Muscle of leg (tissue), 16 donors: ENCODE measurements at places on chromosomes 5 and 9. TPM values are rescaled to one million over a fixed set of nuclear protein-coding genes. Genes with fewer than 3 reads are reported as not detected.

DNA sequence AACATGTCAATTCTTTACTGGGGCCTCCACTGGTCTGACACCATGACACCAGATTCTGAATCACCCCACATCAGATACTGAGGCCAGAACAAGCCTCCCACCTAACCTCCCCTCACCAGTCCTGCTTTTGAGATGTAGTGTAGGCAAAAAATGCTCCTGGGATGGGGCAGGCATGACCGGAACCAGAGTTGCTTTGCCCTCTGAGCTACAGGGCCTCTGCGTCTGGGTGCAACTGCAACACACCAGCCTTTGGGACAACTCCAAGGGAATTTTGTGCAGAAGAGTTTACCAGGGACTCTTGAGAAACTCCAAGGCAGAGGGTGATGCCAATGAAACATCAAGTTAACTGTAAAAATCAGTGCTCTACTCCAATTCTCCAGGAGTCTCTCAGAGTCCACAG lies 79.4 kb downstream of the SIL1 start:
- DNase-seq: no peak

DNA sequence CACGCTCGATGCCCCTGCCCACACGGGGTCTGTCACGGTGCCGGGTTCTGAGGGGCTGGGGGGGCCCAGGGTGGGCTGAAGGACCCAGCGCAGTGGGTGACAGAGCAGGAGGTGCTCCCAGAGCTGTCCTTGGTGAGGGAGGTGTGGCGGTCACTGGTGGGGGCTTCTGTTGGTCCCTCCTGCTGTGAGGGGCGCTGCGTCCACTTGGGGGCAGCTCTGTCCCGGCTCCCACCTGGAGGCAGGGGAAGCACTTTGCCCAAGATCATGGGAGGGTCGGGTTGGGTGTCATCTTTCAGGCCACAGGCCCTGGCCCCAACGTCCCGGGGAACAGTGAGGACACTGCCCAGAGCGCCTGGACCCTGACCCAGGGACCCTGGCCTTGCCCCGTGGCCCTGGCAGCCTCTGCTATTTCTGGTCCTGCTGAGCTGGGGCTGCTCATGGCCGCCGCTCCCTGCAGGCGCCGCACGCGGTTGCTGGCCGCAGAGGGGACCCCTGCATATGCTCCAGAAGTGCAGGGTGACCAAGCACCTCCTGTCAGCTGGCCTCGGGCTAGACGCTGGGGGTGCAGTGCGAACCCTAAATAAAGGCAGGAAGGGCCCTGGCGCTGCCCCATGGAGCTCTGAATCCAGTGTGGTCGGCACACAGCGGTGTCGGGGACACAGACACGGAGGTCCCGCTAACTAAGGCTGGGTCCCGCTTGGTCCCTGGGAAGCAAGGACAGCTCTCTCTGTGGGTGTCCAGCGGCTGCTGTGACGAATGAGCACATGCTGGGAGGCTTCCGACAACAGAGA lies 11.6 kb upstream of the RNU6ATAC start:
- DNase-seq: no peak

DNA sequence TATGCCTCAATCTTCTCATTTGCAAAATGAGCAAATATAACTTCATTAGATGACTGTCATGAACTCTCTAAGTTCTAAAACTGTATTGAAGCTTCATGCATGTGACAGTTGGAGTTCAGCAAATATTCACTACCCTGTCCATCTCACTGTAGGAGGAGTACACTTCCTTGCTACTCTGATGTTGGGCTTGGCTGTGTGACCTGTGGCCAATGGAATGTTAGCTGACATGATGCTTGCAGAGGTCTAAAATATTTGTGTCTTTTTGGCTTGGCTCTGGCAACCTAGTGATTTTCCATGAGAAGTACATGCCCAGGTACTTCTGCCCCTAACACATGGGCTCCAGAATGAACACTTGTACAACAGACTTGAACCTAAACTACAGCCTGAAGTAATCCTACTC lies 203.1 kb upstream of the ANKH start:
- DNase-seq: no peak

- DNase-seq: no peak
These were observed 462.5 kb downstream of the SPOCK1 start for GRCh38 chr5:137036640-137037039.

DNA sequence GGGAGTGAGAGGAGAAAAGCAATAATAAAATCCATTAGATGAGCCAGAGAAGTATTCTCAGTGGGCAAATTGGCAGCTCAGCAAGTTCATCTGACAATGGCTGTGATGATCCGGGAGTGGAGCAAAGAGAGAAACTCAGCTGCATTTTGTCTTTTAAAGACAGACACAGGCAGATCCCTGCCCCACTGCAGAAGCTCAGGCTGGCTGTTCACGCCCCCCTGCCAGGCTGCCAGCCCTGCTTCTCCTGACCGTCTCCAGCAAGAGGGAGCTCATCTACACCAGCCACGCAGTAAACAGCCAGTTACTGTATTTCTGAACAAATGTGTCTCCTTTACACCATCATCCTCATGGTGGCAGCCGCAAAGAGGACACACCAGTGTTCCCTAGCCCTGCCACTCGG lies 114.3 kb upstream of the SARDH start:
- peak; percentile 50 for DNase-seq

- DNase-seq: peak; percentile 43
These were observed 86.7 kb downstream of the PSD2 start for GRCh38 chr5:139882316-139882715.

- no peak for DNase-seq
These were observed 14.1 kb downstream of the SEMA4D start for GRCh38 chr9:89483592-89484474.

- no peak for DNase-seq
These were observed 40.3 kb upstream of the SARDH start for GRCh38 chr9:133778336-133779013.

DNA sequence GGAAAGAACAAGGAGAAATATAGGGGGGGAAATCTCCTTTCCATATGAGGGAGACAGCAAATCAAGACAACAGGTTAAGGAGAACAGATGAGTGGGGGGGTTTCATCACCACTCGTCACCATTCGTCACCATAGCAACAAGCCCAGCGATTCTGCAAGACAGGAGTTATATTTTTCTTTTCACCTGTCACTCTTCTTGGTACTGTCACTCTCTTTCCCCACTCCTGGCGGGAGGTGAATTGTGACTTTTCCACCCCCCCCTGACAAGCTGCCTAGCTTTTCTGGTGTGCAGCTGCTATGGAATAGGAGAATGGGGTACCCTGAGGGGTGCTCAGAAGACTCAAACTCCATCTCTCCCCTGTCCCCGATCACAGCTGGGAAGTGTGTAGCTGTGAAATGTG lies 239.9 kb downstream of the FAM114A2 start:
- DNase-seq: no peak

GRCh38 chr5:127063257-127063913 lies 9.9 kb downstream of the C5orf63 start:
- no peak for DNase-seq

DNA sequence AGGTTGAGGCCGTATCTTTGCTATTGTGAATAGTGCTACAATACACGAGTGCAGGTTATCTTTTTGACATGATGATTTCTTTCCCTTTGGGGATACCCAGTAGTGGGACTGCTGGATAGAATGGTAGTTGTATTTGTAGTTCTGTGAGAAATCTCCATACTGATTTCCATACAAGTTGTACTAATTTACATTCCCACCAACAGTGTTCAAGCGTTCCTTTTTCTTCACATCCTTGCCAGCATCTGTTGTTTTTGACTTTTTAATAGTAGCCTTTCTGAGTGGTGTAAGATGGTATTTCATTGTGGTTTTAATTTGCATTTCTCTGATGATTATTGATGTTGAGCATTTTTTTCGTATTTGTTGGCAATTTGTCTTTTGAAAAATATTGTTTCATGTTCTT lies 41.4 kb downstream of the CNOT6 start:
- no peak for DNase-seq

DNA sequence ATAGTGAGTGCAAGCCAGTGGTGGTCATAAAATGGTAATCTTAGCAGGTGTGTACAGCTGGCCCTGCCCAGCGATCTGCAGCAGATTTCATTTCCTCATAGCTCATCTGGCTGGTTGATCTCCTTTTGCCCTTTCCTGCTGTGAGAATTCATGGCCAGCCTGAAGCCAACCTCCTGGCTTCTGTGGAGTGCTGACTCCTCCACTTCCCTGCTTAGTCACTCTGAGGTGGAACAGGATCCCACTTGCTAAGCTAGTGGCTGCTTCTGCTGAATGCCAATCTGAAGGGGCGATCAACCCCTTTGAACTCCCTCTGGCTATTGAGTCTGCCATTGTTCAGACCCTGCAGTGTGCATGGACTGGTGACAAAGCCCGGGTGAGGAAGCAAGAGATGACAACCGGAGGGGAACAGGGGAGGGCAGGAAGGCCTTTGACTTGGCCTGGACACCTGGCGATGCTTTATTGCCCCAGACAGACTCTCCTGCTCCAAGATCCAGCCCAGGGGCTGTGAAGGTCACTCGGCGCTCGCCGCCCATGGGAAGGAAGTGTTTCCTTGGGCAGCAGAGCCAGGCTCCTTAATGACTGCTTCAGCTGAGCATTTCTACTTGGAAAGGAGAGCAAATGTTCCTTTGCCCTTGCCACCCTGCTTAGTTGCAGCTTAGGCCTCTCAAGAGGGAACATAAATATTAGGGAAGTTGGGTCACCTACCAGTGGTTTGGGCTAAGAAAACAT lies 341.1 kb downstream of the ZSWIM6 start:
- DNase-seq: peak; percentile 31

DNA sequence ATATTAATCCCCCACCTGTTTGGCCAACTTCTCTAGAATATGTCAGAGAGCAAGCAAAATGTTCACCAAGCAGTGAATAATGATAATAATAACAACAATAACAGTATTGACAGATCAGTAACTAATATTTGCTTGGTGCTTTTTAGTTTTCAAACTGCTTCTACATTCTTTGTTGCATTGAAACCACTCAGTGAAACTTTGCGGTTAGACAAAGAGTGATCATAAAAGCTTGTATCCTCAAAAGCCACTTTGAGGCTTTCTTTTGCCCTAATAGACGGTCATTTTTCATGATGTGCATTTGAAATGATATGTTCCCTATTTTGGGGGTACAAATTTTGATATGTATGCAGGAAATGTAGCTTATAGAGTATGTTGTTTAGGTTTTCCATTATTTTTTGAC lies 43.6 kb upstream of the PTGS1 start:
- no peak for DNase-seq

- no peak for DNase-seq
These were observed 271.4 kb downstream of the ELAVL2 start for GRCh38 chr9:23554686-23555085.

DNA sequence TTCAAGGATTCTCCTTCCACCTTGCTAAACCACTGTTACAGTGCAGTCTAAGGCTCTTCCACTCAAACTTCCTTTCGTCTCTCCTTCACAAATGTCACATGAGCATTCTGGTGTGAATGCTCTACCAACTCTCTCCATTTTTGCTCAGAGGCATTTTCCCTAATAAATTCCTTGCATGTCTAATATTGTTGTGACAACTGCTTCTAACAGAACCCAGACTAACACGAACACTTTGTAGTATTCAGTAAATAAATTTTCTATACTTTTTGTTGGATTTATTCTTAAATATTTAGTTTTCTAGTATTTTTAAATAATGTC lies 24.0 kb downstream of the RAPGEF6 start:
- no peak for DNase-seq

- no peak for DNase-seq
These were observed 75.4 kb downstream of the CFAP77 start for GRCh38 chr9:132485393-132485792.

The SPINK14 gene
- polyA plus RNA-seq: not detected

The EFCAB9 gene
- 0.15 TPM for polyA plus RNA-seq

The PCDHB10 gene
- 4.3 TPM for polyA plus RNA-seq

The OR13C4 gene
- not detected for polyA plus RNA-seq

The SHOC1 gene
- 0.09 TPM for polyA plus RNA-seq

The NTRK2 gene
- 36.8 TPM for polyA plus RNA-seq

The CYFIP2 gene
- 3.0 TPM for polyA plus RNA-seq
